NCI-H2171 treated with DMSO at 0.1 percent for 48 hours (cell line): ENCODE measurements at places on chromosomes 2 and 18.

GRCh38 chr2:190716176-190716807 is 67.4 kb downstream of the NAB1 start:
- DNase-seq = no peak

DNA sequence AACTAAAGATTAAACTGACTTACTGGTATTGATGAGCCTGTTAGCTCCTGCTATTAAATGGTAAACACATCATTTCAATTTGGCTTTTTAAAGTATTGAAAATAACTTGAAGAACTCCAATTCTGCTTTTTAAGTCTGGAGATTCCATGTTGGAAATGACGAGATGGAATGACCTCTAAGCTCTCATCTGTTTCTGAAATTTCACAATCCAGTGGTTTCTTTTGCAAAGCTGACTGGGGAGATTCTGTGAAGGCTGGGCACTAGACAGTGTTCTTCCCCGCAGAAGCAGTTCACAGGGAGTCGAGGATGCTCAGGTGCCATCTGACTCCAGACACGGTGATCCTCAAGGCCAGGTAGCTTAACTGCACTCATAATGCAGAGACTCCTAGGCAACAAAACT is 44.7 kb downstream of the DHRS9 start:
- no peak for DNase-seq

- DNase-seq = no peak
Observed at GRCh38 chr2:83561592-83561991, 897.5 kb downstream of the SUCLG1 start.

DNA sequence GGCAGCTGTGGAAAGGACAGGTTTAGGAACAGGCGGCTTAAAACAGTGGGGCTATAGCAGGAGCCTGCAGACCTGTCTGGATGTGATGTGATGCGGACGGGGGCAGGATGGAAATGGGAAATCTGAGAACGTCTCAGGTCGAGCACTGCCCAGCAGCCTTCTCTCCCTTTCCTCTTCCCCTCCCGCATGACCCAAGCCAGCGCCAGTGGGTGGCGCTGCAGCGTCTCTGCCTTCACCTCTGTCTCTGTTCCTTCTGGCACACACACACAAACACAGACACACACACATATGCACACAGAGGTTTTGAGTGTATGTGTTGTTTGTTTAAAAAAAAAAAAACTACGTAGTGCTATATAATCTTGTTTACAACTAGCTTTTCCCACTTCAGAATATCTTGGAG is 82.0 kb upstream of the SLC66A3 start:
- no peak for DNase-seq

- no peak for DNase-seq
Observed at GRCh38 chr2:144989579-144990270, 469.8 kb upstream of the ZEB2 start.

DNA sequence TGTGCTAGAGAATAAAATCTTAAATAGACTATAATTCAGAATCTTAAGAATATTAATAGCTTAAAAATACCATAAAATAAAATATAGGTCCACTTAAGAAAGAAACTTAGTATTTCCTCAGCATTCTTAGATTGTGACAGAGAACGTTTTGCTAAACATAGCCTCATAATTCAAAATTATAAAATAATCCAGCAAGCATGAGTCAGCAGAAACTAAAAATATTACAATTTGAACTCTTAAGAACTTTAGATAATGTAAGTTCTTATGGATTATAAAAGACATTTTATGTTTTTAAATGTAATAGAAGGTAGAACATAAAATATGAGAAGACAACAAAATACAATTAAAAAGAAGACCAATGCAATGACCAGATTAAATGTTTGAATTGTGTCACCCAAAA is 164.5 kb upstream of the MC4R start:
- no peak for DNase-seq

- no peak for DNase-seq
Observed at GRCh38 chr18:47749600-47749973, 180.9 kb downstream of the SMAD2 start.

GRCh38 chr18:72652990-72653593 is 109.0 kb upstream of the CBLN2 start:
- peak; percentile 16 for DNase-seq

- peak; percentile 3 for DNase-seq
Observed at GRCh38 chr2:75605770-75606529, 40.6 kb upstream of the MRPL19 start.

GRCh38 chr2:97732436-97733340 is 19.3 kb downstream of the ZAP70 start:
- no peak for DNase-seq

GRCh38 chr2:929011-929735 is 21.5 kb upstream of the SNTG2 start:
- no peak for DNase-seq

DNA sequence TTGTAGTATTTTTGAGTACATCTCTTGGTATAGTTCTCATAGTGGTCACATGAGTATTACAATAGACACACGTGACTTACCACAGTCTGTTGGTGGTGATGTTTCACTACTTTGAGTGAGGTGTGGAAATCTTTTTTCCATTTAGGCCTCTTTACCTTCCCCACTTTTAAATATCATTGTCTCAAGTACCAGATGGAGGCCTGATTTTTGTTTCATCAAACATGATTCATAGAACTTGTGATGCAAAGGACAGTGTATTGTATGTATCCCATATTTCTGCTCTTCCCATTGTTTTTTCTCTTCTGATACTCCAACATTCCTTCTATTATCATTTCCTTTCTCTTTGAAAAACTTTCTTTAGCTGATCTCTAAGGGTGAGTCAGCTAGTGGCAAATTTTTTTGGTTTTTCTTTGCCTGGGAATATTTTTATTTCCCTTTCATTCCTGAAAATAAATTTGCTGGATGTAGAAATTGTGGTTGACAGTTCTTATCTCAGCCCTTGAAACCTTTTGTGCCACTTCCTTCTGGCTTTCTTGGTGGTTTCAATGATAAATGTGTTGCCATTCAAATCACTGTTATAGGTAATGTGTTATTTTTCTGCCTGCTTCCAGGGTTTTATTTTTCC is 32.8 kb downstream of the RFX8 start:
- DNase-seq = no peak

- no peak for DNase-seq
Observed at GRCh38 chr2:241964133-241964532, 94.6 kb downstream of the RTP5 start.
